Esophagus muscularis mucosa (tissue), 4 donors: ENCODE measurements at places on chromosomes 16 and 17.

GRCh38 chr16:19822533-19822932 lies 62.1 kb downstream of the GPRC5B start:
- no peak for DNase-seq

DNA sequence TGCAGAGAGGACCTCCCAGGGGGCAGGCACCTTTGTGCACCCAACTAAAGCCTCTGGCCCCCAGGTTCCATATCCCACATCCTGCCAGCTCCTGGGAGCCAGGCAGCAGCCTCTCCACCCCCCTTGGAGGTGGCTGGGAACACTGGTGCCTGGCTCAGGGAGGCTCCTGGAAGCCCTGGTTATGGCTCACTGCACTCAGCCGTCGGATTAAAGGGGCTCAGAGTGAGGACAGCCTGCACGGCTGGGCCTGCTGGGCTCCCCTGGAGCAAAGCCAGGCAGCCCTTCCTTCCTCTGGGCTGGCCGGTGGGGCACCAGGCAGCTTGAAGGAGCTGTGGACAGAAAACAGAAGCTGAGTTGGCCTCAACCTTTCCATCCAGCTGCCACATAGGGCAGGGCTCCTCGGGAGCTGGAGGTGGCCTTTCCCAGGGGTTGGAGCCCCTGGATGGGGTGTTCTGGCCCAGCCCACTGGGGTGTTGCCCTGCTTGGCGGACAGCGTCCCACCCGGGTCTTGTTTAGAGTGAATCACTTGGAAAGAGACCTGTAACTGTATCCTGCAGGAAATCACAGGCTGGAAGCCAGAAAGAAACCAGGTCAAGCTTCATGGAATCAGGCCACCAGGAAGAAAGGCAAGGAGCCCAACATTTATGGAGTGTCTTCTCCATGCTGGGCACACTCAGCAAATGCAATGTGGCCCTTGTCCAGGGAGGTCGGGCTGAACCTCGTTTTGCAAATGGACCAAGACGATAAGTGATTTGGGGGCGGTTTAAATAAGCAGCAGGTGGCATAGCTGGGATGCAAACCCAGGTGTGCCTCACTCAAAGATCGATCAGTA lies 253.3 kb downstream of the SOX9 start:
- no peak for DNase-seq

DNA sequence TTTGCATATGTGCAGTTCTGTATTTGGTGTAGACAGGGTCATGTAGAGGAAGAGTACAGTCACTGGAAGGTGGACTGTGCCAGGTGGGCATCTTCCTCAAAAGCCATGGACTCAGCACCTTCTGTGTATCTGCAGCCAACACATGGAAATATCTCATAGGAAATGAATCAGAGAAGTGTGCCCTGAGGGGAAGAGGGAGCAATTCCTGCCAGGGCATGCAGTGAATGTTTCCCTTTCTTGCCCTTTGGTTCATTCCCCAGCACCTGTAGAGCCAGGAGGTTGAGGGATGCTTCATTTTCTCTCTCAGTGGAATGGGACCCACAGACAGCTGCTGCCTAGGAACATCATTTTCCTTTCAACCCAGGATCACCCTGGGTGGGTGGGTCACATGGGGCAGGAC lies 146.1 kb upstream of the HSBP1 start:
- DNase-seq, result no peak

- DNase-seq, result no peak
Measured at GRCh38 chr16:1008085-1008484, 26.5 kb downstream of the SOX8 start.

DNA sequence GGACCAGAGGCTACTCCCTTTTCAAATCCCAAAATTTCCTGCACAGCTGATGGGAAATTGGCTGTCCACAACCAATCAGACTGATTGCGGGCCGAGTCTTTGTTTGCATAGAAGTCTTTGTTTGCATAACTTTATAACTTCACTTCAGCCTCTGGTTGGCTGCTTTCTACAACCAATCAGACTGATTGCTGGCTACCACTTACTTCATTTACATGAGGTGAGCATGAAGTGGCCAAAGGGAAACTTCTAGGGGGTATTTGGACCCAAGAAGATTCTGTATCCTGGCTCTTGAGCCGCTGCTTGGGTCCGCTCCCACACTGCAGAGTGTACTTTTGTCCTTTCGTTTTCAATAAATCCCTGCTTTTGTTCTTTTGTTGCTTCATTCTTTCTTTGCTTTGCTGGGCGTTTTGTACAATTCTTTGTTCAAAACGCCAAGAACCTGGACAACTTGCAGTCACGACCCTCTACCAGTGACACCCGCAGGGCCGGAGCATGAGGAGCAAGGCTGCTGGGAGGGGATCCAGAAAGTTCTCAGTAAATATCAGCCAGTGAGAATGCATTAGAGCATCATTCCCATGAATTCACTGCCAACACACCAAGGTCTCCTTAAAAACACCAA lies 67.5 kb downstream of the IQCK start:
- no peak for DNase-seq

DNA sequence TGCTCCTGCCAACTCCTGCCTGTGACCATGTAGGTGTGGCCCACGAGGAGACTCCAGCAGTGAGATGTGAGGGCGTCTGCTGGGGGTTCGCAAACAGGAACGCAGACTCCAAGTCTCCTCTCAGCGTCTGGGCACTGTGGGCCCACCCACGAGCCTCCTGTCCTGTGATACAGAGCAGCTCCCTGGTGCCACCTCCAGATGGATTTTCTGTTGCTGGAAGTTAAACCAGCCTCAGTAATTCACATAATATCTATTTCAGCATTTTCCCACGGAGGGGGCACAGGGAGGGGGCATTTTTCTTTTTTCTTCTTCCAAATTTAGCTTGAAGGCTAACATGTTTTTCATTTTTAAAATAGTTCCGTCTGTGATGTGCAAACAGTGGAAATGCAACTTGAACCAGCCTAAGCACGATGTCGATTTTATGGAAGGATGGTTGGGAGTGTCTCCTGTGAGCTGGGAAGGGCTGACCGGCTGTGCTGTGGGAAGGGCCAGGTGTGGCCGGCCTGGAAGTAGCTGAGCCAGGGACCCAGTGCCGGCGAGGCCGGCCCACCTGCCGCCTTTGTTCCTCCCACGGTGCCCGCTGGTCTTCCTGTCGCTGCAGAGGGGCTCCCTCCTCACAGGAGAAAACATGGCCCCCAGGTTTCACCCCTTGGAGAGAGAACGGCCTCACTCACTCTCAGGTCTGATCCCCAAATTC lies 3.9 kb upstream of the RAB40B start:
- no peak for DNase-seq

DNA sequence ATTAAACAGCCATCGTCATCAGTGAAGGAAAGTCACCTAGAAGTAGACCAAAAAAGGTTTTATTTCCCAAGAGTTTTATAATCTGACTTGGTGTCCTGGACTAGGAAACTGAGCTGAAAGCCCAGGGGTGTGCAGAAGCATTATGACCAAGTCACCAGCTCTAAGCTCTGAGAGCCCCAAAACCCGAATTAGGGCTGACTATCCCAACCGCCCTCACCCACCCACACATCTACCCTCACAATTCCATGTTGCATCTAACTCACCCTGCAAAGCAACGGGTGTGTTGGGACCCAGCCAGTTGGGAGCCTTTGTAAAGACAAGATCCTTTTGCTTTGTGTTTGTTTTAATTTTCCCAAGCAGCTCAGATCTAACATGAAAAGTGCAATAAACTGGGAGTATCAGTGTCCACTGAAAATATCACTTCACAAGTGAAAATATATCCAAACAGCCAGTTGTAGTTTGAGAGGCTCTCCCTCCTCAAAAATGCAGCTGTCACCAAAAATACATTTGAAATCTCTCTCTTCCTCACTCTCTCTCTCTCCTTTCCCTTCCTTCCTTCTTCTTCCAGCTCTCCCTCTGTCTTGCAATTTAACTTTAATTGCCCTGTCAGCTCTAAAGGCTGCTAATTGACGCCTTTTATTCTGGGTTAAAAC lies 16.2 kb upstream of the NOG start:
- no peak for DNase-seq

DNA sequence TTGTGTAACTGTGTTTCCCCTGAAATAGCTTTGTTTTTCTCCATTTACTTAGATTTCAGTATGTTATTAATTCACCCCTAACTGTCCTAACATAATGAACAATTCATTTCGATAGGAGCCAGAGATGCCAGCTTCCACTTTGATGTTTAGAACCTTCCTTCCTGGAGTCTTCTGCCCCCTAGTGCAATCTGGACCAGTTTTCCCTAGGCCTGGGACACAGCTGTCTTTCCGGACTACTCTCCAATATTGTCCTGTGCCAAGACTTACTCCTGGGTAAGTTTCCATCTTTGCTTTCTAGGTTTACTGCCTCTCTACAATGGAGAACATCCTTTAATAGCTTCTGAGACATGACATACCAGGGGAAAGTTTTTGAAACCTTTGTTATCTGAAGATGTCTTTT lies 12.8 kb downstream of the RECQL5 start:
- DNase-seq, result no peak

DNA sequence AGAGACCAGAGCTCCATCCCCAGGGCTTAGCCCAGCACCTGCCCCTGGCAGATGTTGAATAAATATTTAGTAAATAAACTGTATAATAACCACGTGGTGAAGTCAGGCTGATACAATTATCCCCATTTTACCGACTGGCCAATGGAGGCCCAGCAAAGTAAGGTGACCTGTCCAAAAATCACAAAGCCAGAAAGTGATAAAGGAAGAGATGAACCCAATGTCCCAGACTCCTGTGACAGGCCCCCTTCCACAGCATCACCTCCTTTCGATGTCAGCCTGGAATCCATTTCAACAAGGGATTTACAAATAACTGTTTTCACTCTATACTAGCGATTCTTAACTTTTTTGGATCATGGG lies 5.5 kb downstream of the TVP23A start:
- DNase-seq, result no peak

DNA sequence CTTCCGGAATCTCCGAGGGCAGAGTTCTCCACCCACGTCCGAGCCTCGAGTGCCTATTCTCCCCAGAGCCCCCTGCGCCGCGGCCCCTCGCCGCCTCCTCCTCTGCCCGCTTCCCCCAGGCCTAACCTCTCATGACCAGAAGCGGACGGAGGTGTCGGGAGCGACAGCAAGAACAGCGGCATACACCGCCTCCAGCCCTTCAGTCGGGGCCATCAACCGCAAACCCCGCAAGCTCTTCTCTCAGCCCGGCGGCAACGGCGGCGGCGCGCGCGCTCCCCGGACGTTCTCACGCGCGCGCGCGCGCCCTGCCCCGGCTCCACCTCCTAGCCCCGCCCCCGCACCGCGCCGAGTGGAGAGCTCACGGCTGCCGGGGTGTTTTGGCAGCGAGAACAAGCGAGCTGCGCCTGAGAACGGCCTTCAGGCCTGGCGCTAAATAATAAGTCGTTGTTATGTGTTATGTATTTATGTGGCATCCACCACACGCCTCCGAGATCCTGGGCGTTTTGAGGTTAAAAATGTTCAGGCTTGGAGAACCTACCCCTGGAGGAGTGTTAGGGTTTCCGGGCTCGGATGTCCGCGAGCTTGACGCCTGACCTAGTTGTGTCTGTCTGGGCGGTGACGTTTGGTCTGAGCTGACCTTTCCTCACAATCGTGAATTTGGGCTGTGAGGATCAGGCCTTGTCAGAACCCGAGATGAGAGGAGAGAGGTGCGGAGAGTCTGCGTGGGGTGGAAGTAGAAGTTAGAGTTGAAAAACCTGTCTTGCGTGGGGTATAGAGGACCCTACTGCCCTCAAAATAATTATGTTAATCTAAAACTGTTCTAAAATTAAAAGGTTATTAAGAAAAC lies at the start of gene RNFT1:
Gene RNFT1 (minus strand): TSS at position 259 of the 847 bp plus-strand sequence. CDS start 77 bp downstream, at position 182.
- DNase-seq, result peak; percentile 96

GRCh38 chr17:39573447-39574298 lies 34.0 kb downstream of the NEUROD2 start:
- no peak for DNase-seq

DNA sequence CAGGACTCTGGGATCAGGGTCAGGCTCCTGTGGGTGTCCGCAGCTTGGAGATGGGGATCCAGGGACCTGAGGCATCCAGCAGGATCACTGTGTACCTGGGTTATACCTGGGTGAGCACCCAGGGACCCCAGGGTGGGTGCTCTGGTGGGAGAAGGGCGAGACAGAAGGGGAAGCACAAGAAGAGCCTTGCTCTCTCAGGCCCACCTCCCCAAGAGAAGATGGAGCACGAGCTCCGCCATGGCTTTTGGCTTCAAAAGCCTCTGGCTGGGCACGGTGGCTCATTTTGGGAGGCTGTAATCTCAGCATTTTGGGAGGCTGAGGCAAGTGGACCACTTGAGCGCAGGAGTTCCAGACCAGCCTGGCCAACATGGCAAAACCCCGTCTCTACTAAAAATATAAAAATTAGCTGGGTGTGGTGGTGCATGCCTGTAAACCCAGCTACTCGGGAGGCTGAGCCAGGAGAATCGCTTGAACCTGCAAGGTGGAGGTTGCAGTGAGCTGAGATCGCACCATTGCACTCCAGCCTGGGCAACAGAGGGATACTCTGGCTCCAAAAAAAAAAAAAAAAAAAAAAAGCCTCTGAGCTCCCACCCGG lies 8.9 kb downstream of the DRC7 start:
- no peak for DNase-seq

- no peak for DNase-seq
Measured at GRCh38 chr16:71610936-71611871, 14.8 kb upstream of the MARVELD3 start.

- no peak for DNase-seq
Measured at GRCh38 chr16:50960517-50961202, 190.4 kb downstream of the SALL1 start.

DNA sequence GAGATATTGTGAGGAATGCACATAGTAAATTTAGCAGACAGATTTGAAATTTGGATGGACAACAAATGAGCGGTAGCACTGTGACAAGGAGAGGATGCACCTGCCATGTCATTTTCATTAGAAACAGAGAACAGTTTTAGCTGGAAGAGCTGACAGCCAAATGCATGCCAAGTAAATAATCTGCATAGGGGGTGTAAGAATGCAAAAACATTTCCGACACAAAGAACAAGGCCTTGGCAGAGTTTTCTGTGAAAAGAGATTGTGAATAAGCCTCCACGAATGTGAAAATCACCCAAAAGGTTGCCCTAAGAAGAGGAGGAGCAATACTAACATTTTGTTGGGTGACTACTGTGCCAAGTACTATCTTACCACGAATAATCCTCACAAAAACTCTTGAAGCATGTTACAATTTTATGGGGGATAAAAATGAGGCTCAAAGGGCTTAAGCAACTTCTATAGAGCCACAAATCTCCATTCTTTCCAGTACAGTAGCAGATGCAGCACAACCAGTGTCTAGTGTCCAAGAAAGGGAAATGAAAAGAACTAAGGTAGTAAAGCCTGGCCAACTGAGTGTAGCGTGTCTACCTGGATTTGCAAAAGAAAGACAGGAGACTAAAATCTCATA lies 28.3 kb downstream of the TMEM100 start:
- DNase-seq, result no peak

DNA sequence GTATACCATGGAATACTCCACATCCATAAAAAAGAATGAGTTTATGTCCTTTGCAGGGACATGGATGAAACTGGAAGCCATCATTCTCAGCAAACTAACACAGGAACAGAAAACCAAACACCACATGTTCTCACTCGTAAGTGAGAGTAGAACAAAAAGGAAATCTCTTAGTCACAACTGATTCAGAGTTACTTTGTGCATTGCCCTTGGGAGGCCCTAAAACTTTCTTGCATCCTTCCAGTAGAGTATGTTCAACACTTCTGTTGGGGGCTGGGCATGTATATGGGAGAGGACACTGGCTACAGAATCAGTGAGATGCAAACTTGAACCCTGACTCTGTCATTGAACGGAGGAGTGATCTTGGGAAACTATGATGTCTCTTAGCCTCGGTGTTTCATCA lies 147.4 kb upstream of the IRX5 start:
- peak; percentile 14 for DNase-seq

GRCh38 chr17:10249271-10250010 lies 51.0 kb upstream of the GAS7 start:
- no peak for DNase-seq
